ENCODE measurements at places on chromosomes 1 and 21.

GRCh38 chr21:33642896-33643657 lies 776 bp downstream of the ITSN1 start:
- DNase-seq, result peak; percentile 42

DNA sequence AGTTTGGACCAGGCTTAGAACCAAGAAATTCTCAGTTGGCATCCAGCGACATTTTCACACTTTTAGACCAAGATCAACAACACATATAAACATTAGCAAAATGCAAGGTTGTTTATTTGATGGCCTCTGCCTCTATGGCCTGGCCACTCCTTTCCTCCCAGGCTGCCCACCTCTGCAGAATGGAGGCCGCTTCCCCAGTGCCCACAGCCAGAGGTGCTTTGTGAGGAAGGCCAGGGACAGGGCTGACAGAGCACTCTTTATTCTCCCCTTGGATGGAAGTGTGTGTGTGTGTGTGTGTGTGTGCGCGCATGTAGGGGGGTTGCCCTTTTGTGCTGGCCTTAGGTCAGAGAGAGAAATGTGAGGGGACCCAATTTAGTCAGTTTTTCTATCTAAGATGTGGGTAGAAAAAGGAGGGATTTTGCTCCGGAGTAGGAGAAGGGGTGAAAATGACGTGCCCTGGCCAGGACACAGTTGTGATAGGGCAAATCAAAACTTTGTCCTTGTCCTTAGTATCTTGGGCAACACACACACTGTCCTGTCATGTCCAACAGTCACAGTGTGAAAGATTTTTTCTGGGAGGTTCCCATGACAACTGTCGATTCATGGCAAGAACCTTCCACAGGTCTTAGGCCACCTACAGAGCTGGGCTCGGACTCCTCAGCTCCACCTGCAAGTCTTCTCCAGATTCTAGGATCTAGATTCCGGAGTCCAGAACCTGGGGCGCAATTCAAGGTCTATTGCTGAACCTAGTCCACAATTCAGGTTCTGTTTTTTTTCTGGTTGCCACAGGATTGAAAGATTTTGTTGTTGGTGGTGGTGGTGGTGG lies 104.9 kb upstream of the SLC2A1 start:
- DNase-seq, result no peak

DNA sequence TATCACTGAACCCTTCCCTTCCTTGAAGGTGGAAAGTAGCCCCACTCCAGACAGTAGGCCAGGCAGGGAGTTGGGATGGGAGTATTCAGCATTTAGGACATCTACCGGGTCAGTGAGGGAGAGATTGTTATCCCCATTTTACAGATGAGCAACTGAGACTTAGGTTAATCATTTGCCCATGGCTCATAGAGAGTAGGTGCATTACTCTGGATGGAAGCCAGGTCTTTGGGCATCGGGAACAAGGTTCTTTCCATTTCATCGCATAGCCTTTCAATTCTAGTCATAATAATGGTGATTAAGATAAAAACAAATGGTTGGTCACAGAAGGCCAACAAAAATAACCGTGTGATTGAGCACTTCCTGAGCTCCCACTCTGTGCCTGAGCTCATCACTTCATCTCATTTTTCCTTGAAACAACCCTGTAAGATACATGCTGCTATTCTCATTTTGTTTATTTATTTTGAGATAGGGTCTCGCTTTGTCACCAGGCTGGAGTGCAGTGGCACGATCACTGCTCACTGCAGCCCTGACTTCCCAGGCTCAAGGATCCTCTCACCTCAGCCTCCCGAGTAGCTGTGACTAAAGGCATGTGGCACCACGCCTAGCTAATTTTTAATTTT lies 64.8 kb downstream of the NAV1 start:
- DNase-seq, result no peak

- no peak for DNase-seq
Observed at GRCh38 chr1:206464456-206464964, 5.8 kb upstream of the IKBKE start.

GRCh38 chr1:114025609-114026401 lies 46.5 kb downstream of the OLFML3 start:
- DNase-seq, result no peak

DNA sequence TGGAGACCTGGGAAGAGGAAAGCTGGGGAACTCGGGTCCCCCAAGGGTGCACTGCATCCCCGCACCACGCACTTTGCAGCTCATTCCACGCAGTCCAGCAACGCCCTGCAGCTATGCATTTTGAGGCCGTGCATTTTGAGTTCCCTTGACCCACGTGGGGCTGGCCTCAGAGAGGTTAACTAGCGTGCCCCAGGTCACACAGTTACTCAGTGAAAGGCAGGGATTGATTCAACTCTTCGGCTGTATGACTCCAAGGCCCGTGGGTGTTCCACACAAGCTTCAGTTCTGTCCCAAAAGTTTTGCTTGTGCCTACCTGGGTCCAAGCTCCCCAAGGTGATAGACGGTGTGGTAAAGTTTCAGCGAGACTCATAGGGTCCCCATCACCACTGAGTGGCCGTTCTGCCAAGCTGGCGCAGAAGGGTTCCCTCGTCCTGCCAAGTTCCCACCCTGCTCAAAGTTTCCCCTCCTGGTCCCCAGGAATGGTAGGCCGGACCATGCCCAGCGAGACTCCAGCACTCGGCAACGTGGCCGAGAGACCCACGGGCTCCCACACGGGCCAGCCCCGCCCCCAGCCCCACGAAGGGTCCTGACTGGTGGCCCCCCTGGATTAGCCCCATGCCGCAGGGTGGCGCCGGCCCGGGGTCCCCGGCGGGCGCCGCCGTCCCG lies 611 bp downstream of the HSPG2 start:
- DNase-seq, result no peak

GRCh38 chr1:162040657-162041056 lies 17.0 kb upstream of the OLFML2B start:
- DNase-seq, result no peak

DNA sequence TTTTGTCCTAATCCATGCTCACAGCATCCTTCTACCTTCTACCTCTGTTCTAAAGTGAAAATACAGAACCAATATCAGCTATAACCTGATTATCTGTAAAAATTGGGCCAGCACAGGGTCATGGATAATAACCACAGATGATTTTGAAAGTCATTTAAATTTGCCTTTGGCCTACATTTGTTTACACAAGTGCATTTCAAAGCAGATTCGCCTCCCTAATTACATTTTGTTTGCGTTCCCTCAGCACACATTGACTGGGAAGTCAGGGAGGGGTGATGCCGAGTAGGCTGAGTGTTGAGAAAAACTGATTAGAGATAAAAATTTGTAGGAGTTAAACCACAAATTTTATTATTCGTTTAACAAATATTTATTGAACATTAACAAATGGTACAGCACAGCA lies 19.2 kb upstream of the RGS8 start:
- DNase-seq, result no peak

GRCh38 chr1:52404975-52405338 lies 555 bp downstream of the PRPF38A start:
- no peak for DNase-seq

- no peak for DNase-seq
Observed at GRCh38 chr1:205595435-205595834, 36.4 kb downstream of the ELK4 start.

DNA sequence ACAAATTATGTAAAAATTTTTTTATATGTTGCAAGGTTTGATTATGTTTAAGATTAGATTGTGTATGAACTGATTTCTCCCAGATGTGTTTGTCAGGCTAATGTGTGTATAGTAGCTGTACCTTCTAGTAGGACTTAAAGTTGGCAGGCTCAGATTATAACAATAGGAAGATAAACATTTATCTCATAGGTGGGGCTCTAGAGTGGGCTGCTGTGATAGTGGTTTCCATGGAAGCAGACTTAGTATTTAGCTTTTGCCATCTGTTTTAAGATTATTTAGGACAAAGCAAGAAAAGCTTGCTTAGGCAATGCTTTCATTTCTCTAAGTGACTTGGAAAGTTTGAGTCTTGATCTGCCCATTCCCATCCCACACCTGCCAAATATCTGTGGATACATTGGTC lies 187.7 kb upstream of the CACYBP start:
- DNase-seq, result no peak

DNA sequence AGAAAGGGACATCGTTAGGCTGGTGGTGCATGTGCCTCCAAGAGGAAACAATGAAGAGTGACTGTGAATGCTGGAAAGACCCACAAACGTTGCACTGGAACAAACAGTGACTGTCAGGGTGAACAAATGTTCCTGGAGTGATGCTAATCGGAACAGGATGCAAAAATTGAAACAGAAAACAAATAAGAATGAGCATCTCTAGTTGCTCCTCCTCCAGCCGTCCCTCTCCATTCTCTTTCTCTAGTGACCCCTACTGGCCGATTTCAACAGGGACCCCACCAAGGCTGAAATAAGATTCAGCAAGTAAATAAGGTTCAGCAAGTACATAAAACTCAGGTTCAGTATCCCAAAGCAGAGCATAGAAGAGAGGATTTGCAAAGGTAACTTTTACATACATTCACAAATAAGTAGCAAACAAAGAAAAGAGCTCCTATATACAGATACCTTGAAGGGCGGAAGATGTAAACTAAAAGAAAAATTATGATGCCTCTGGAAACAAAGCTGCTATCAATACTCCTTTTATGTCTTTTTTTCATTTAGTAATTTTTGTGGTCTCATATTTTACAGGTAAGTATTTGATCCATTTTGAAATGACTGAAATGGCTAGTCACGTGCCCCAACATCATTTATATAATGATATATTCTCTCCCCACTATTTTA lies 836.1 kb upstream of the ADAMTS5 start:
- peak; percentile 57 for DNase-seq

GRCh38 chr1:86356247-86356646 lies 39.9 kb downstream of the ODF2L start:
- no peak for DNase-seq

- DNase-seq, result no peak
Observed at GRCh38 chr1:240682166-240682858, 70.4 kb upstream of the GREM2 start.

DNA sequence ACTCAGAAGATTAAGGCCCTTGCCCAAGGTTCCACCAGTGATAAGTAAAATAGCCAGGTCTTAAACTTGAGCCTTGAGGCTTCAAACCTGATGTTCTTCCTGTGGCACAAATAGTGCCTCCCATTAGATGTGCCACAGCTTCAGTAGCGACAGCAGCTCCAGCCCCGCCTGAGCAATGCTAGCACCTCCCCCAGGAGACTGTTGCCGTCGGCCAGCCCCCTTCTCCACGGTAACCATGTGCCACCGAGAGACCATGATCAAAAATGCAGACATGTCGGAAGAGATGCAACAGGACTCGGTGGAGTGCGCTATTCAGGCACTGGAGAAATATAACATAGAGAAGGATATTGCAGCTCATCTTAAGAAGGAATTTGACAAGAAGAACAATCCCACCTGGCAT lies 32.2 kb downstream of the KLHDC7A start:
- DNase-seq, result no peak

- DNase-seq, result no peak
Observed at GRCh38 chr1:82625537-82625936, 824.8 kb downstream of the ADGRL2 start.

GRCh38 chr21:28104346-28104745 lies 888.3 kb downstream of the LTN1 start:
- no peak for DNase-seq

DNA sequence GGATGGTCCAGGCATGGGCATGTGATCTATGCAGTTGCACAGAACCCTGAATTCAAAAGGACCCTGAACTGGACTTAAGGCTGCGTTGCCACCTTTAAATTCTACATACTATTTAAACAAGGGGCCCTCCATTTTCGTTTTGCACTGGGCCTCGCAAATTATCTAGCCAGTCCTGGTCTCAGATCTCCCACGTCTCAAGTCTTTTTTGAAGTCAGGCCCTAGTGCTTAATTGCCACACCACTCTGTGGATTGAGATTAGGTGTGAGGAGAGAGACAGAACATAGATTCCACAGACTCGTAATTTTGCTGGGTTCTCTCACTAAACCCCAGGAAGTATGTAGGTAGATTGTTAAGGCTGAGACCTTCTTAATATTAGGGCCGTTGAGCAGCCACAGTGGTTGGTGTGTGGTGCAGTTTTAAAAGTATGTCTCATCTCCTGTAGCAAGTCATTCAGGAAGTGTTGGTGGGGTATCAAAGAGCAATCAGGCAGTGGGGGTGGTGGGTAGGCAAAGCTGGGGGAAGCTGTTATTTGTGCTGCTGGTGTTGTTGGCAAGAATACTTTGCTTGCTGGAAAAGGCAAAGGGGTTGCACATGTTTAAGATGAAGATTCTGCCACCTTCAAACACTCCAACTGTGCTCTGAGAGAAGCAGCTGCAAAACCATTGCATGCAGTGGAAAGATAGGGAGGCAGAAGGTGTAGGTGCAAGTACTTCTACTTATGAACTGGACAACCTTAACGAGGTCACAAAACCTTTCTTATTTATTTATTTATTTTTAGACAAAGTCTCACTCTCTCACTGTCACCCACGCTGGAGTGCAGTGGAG lies 11.2 kb downstream of the CD84 start:
- DNase-seq, result no peak

GRCh38 chr1:114986286-114986685 lies 43.3 kb upstream of the TSHB start:
- DNase-seq, result no peak

DNA sequence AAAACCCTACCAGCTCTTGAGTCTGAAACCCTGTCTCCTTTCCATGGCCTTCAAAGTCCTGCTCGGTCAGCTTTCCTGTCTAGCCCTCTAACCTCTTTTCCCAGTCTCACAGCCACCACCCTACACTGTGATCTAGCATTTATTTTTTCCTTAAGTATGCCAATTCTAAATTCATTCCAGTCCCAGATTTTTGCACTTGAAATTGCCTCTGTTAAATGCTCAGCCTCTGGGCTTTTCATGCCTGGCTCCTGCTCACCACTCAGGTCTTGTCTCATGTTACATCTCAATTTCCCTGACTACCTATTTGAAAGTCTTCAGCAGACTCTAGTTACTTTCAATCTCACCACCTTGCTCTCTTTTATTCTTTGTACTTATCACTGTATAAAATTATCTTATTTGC lies 176.2 kb downstream of the ADGRL4 start:
- DNase-seq, result no peak

DNA sequence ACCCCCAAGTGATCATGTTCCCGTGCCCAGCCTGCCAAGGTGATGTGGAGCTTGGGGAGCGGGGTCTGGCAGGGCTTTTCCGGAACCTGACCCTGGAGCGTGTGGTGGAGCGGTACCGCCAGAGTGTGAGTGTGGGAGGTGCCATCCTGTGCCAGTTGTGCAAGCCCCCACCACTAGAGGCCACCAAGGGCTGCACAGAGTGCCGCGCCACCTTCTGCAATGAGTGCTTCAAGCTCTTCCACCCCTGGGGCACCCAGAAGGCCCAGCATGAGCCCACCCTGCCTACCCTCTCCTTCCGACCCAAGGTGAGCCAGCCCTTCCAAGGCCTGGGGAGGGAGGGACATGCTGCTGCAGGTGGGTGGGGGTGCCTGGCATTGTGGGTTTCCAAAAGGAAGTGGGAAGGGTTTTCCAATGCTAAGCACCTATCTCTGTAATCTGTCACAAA lies 2.3 kb downstream of the TRIM46 start:
- peak; percentile 34 for DNase-seq
